Stimulated activated CD8-positive, alpha-beta memory T cell treated with anti-CD3 and anti-CD28 coated beads, Interleukin-12 subunit alpha, Interleukin-12 subunit beta, amount 100 ng/mL, for 4 hours (primary cell): ENCODE measurements at places on chromosomes 1 and 21.

GRCh38 chr1:111690306-111690617 is 48.9 kb downstream of the INKA2 start:
- DNase-seq = no peak

DNA sequence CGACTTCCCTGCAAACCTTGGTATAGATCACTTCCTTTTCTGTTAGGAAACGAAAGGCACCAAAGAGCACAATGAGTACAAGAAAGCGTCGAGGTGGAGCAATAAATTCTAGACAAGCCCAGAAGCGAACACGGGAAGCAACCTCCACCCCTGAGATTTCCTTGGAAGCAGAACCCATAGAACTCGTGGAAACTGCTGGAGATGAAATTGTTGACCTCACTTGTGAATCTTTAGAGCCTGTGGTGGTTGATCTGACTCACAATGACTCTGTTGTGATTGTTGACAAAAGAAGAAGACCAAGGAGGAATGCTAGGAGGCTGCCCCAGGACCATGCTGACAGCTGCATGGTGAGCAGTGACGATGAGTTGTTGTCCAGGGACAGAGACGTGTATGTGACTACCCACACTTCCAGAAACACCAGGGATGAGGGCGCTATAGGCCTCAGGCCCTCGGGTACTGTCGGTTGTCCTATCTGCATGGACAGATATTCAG is 18.5 kb downstream of the FAM89A start:
- no peak for DNase-seq

- DNase-seq = no peak
Measured at GRCh38 chr1:217769768-217770167, 138.6 kb downstream of the SPATA17 start.

GRCh38 chr1:202038688-202039346 is 28.4 kb downstream of the ELF3 start:
- no peak for DNase-seq

GRCh38 chr1:31503570-31503969 is 72.7 kb upstream of the TINAGL1 start:
- no peak for DNase-seq

- DNase-seq = no peak
Measured at GRCh38 chr1:111908011-111908621, 81.4 kb downstream of the KCND3 start.

DNA sequence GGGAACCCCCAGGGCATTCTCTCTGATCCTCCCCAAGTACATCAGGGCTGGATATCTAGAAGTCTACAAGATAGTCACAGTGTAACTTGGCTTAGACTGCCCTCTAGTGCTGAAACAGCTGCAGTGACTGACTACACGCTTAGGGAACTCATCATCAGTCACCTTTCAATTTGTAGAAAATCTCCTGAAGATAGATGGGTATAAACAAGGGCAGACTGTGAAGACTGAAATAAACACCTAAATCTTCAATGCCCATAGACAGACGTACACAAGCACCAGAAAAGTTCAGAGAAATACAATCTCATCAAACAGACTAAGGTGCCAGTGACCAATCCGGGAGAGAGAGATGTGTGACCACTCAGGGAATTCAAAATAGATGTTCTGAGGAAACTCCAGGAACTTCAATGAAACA is 46.6 kb downstream of the PACC1 start:
- DNase-seq = no peak

GRCh38 chr1:33460144-33460543 is 12.3 kb upstream of the ZSCAN20 start:
- DNase-seq = no peak

- no peak for DNase-seq
Measured at GRCh38 chr1:228275179-228275429, 67.3 kb downstream of the OBSCN start.

DNA sequence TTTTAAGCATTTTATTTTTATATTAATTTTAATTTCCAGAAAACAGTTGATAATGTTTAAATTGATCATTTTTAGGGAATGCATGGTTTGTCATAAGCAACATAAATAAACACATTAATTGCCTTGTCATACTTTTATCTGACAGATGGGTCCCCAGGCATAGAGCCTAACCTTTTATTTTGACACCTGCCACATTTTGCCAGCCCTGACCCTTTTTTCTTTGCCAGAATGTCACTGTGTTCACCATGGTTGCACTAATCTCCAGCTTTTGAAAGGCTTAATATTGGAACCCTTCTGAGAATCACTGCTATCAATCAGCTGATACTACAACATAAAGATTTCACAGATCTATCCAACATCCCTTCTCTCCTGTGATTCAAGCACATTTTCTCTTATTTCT is 56.0 kb upstream of the DPYD start:
- DNase-seq = no peak

DNA sequence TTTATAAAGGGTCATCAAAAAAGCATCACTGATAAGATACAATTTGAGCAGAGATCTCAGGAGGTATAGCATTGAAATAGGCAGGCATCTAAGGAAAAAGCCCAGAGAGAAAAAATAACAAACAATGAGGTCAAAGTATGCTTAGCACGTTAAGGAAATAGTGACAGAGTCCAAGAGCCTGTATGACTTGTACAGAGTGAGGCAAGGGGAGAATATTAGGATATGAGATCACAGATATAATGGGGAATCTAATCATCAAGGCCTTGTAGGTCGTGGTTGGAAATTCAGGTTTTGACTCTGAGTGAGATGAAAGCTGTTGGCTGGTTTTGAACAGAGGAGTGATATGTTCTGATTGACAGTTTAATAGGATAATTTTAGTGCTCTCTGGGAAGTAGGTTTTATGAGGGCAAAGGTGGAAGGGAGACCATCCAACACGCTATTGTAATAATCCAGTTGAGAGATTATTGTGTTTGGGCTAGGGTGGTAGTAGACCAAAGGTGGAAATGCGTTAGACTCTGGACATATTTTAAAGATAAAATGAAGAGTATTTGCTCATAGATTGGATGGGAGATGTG is 644.6 kb upstream of the TMPRSS15 start:
- no peak for DNase-seq

DNA sequence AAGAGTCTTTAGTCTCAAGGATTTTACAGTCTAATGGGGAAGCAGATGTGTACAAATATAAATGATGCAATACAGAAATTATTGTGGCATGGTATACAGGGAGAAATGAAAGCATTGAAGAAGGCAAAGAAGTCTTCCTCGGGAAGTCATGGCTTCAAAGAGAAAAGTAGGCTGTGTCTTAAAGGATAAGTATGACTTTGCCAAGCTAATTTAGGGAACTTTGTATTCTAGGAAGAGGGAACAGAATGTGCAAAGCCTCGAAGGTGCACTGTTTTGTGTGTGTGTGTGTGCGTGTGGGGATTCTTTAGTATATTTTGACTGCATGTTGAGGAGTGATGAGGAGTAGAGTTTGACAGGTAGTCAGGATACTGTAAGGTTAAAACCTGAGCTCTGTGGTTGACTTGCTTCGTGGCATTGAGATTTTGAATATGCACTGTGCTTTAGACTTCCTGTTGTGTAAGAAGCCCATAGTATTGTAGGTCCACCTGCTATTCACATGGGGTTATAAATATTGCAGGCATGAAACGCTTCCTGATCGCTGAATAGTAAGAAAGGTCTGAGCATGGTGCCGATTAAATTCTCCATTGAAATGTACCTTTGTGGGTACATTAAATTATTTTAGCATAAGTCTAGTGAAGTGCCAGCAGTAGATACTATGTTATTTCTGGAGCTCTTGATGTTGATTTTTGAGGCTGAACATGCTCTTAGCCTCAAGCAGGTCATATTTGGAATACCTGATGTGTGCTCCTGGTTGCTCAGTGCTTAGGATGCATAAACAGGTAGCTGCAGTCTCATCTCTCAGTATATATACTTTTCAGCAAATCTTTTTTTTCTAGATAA is 8.0 kb downstream of the SMAP2 start:
- DNase-seq = no peak

DNA sequence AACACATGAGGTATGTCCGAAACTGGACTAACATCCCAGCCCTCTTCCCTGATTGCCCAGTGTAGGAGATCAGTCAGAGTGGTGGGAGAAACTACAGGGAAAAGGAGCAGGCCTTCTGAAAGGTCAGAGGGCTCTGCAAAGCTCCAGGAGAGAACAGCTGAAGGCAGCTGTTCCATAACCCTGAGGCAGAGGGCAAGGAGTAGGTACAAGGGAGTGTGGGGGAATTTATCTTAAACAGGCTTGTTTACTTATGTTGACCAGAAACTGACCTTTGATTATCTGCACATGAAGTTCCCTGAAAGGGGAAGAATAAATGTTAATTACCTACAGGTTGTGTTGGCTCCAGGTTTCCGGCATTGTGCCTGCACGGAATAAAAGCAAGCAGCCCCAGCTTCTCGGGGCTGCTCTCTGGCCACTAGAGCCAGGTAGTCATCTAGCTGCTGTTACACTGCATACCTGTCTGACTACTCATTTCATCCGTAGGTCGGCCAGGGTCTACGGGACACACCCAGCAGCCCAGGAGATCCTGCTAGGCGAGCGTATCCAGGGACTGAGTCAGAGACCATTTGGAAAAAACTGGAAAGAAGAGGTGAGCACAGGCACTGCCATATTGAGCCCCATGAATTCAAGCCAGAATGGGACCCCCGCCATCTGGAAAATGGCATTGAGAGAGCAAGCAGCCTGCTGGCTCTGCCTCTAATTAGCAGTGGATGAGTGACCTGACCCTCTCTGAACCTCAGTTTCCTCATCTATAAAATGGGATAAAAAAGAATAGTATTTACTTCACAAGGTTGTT is 14.9 kb upstream of the PAQR7 start:
- DNase-seq = no peak

DNA sequence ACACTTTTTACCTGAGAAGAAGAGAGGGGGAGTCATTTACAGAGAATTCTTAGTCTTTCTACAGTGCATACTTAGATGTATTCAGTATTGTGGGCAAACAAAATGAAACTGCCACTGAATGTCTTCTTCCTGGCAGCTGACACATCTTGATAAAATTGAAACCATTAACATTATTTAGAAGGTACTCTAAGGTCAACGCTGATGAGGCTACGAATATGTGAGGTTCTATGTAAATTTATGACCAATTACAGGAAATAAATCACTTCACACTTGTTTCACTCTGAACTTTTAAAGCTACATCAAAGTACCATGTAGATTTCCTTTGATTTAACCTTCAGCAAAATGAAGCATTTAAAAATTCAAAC is 51.3 kb upstream of the GFI1 start:
- DNase-seq = no peak

DNA sequence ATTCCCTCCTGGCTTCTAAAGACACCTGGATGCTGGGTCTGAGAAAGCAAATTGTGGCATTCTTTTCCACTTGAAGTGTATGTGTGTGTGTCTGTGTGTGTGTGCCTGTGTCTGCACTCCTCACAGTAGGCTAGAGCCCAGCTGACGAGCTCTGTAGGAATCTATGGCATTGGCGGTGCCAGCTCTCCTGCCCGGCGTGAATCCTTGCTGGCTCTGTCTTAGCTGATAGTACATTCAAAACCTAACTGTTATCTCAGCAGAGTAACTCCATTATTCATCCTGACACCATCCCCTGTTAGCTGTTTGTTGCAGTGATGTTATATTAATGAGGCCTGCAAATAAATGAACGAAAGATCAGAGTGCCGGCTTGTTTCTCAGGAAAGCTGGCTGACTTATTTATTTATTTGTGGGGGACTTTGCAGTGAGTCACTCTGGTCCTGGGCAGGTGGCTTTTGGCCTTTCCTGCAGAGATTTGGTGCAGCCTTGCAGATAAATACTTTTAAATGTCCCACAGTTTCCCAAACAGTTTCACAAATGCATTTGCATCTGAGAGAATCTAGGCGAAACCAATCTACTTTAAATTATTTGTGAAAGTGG is 160.6 kb upstream of the CD34 start:
- no peak for DNase-seq

- no peak for DNase-seq
Measured at GRCh38 chr1:65079941-65080340, 68.1 kb upstream of the AK4 start.
